ENCODE measurements at places on chromosomes 11 and 22. TPM values are rescaled to one million over a fixed set of nuclear protein-coding genes. Genes with fewer than 3 reads are reported as not detected.

GRCh38 chr22:38186429-38186828 lies 4.8 kb upstream of the PLA2G6 start:
- no peak for ATAC-seq

- ATAC-seq: peak; percentile 0
Measured at GRCh38 chr11:64299847-64300648, at the start of gene CATSPERZ. Gene CATSPERZ (plus strand): TSS chr11:64300358. CDS start chr11:64300411, 53 bp downstream.

GRCh38 chr11:26087120-26087935 lies 244.6 kb upstream of the ANO3 start:
- ATAC-seq: no peak

Gene IL18
- total RNA-seq: 1.7 TPM

- ATAC-seq: no peak
Measured at GRCh38 chr11:35414311-35414710, 5.0 kb downstream of the SLC1A2 start.

Gene OR52E6
- not detected for total RNA-seq

Gene HBG1
- total RNA-seq: not detected

Gene OR52H1
- total RNA-seq: not detected

GRCh38 chr11:116540645-116541304 lies 232.0 kb downstream of the BUD13 start:
- ATAC-seq: no peak

- no peak for ATAC-seq
Measured at GRCh38 chr22:27475548-27475897, 326.0 kb downstream of the MN1 start.

GRCh38 chr22:49667236-49667635 lies 160.4 kb downstream of the BRD1 start:
- no peak for ATAC-seq

DNA sequence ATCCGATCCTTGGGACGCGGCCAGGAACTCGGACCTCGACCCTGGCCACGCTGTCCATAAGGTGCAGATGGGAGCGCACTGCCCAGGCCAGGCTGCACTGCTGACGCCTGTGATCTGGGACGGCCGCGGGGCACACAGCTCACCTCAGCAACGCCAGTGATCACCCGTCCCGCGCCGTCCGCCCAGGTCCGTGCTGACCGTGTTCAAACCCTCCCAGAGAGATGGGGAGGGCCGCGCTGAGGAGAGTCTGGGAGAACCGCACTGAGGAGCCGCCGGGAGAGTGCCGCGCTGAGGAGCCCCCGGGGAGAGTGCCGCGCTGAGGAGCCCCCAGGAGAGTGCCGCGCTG lies 636 bp downstream of the KCNQ1OT1 start:
- peak; percentile 8 for ATAC-seq

GRCh38 chr11:22780952-22781593 lies 48.5 kb downstream of the SVIP start:
- peak; percentile 89 for ATAC-seq

DNA sequence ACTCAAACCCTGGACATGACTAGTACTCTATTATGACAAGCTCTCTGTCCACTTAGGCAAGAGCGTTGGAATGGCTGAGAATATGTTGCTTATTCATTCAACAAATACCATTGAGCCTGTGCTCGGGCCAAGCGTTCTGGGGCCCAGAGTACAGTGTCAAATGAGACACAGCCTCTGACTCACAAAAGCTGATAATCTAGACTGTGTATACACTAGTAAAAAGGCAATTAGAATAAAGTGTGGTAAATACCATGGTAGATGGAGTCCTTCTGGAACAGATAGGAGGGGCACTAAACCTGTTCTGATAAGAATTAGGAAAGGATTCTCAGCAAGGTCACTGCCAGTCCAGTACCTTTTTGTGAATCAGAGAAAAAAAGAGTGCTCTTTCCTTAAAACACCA lies 24.7 kb downstream of the KCNE3 start:
- no peak for ATAC-seq

Gene ZP1
- total RNA-seq: 1.3 TPM

DNA sequence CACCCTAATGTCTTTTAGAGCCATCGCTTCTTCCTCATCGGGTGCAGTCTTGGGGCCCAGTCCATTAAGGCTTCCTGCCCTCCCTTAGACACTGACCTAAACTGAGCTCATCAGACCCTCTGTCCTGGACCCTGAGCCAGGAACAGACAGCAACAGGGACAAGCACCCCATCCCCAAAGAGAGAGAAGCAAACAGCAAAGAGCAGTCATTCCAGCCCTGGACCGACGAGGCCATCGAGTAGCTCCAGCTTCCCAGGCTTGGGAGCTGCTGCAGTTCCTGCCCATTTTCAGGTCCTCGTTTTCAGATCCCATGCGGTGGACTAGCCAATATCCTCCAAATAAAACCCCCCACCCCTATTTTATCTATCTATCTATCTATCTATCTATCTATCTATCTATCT lies 25.8 kb upstream of the CACNG2 start:
- no peak for ATAC-seq

GRCh38 chr11:6746086-6746618 lies 25.6 kb downstream of the OR2AG2 start:
- ATAC-seq: no peak

DNA sequence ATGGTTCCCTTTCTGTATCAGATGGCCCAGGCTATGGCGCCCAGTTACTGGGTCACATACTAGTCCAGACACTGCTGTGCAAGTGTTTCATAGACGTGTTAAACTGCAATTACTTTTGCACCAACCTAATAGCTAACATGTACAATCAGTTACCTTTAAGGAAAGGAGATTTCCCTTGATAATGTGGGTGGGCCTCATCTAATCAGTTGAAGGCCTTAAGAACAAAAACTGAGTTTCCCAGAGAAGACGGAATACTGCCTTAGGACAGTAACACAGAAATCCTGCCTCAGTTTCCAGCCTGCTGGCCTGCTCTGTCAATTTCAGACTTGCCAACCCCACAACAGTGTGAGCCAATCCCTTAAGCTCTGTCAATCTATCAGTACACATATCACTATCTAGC lies 229.9 kb upstream of the SYN3 start:
- ATAC-seq: no peak

DNA sequence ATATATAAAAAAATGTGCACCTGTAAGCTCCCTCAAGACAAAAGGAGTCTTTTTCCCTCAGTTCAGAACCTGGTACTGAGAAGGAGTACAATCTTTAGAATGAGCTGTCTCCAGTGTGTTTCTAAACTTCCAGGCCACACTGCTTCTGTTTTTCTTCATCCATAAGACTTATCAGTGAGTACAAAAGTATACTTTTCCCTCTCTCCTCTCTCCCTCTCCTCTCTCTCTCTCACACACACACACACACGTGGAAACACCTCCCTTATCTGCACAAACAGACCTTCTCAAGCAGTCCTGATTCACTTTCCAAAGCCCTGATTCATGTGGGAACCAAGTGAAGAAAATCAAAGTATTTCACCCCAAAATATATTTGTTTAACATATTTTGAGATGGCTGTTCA lies 220.7 kb upstream of the UBASH3B start:
- ATAC-seq: no peak

Gene TRIM51
- not detected for total RNA-seq

- no peak for ATAC-seq
Measured at GRCh38 chr11:18137186-18137800, 4.9 kb downstream of the MRGPRX3 start.

Gene FGF19
- 0.50 TPM for total RNA-seq

DNA sequence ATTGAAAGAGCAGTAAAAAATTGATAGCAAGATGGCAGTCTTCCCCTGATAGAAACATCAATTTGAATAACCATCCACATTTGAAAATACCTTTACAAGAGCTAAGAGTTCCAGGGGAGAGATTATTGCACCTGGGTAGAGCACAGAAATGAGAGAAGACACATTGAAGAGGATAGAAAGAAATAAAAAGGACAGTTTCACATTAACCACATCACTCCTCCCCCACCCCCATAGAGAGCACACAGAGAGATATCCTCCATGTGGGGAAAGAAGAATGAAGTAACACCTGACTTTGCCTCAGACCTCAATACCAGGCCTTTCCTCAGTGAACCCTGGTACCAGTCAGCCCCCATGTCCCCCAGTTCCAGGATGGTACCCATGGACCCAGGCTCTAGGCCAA lies 486.7 kb downstream of the FAM181B start:
- no peak for ATAC-seq

DNA sequence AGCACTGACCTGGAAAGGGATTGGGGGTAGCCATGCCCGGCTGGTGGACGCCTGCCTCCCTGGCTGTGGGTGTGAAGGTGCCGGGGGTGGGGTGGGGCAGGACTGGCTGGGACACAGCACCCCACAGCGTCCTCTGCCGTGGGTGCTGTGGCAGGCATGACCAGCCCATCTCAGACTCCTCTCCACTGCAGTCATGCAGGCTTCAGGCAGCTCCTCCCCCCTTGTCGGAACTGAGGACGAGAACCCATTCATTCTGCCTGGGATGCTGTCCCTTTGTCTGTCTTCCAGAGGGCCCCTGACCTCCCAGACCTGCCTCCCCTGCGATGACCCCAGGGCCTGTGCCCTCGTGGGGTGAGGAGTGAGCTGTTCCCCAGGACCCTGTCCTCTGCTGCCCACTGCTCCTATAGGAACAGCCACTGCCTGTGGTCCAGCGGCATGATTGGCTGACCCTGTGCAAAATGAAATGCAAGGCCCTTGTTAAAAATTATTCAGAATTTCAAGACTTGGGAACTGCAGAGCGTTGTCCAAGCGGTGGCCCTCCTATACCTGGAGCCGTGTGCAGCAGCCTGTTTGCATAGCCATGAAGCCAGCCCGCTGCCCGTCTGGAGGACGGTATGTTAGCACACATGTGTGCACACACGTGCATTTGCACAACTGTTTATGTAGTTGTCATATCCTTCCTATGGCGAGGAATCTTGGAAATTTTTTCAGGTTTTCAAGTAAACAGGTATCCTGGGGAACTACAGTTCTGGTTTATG lies 1122.3 kb downstream of the BRD1 start:
- ATAC-seq: no peak

DNA sequence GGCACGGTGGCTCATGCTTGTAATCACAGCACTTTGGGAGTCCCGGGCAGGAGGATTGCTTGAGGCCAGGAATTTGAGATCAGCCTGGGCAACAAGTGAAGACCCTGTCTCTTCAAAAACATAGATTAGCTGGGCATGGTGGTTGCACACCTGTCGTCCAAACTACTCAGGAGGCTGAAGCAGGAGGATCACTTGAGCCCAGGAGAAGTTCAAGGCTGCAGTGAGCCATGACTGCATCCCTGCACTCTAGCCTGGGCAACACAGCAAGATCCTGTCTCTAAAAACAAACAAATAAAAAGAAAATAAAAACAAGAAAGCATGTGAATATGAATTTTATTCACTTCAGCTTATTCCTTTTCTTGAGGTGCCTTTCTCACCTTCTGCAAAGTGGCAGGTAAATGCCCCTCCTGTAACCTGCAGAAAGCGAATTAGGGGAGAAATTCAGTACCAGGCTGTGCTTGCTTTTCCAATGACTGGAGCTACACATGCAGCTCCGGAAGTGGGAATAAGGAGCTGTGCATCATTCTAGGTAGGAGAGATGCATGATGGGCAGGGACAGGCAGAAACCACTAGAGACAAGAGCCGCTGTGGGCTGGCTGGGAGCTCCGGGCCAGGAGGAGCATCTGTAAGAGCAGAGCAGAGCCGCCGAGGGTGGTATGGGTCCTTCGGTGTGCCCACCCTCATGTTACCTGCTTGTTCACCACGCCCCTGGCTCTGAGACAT lies 14.7 kb upstream of the KCTD17 start:
- no peak for ATAC-seq

Gene GAS2
- 4.5 TPM for total RNA-seq

Gene OOSP2
- total RNA-seq: not detected

DNA sequence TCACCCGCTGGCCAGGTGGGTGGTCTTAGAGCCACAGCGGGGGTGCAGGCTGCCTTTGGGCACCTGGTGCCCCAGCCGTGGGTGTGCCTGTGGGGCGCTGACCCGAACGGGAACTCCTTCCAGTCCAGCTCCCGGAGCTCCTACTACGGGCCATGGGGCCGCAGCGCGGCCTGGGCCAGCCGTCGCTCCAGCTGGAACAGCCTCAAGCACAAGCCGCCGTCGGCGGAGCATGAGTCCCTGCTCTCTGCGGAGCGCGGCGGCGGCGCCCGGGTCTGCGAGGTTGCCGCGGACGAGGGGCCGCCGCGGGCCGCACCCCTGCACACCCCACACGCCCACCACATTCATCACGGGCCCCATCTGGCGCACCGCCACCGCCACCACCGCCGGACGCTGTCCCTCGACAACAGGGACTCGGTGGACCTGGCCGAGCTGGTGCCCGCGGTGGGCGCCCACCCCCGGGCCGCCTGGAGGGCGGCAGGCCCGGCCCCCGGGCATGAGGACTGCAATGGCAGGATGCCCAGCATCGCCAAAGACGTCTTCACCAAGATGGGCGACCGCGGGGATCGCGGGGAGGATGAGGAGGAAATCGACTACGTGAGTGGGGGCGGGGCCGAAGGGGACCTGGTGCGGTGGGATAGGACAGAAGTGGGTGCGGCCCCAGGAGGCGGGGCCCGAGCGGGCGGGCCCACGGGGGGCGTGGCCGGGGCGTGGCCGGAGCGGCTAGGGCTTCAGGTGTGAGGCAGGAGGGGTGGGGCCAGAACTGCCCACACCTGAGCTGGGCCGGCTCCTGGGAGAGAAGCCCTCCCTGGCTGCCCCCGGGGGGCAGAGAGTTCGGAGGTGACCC lies 91.5 kb downstream of the CACNA1I start:
- ATAC-seq: peak; percentile 26

GRCh38 chr11:16309226-16309625 lies 47.1 kb downstream of the SOX6 start:
- ATAC-seq: no peak

DNA sequence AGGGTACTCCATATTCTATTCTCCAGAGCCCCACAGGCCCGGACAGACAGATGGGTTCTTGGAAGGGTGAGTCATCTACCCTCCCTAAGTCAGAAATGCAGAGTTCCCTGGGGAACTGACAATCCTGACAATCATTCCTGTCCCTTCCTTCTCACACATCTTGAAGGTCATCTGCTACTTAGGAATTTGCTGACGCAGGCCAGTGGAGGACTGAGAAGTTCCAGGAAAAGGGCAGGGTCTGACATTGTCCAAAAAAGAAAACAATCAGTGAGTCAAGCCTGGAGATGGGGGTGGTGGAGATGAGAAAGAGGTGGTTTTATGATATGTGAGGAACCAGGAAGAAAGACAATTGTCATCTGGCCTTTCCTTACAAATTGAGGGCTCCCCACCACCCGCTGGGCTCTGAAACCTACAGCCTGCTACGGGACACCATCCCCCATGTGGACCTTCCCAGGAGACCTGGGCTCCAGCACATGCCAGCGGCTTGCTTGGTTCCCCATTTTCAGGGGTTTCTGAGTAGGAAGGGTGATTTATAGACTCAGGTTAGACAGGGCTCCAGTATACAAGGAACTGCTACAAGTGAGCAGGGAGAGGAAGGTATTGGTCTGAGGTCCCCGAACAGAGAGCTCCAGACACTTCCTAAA lies 12.9 kb downstream of the CD59 start:
- no peak for ATAC-seq

DNA sequence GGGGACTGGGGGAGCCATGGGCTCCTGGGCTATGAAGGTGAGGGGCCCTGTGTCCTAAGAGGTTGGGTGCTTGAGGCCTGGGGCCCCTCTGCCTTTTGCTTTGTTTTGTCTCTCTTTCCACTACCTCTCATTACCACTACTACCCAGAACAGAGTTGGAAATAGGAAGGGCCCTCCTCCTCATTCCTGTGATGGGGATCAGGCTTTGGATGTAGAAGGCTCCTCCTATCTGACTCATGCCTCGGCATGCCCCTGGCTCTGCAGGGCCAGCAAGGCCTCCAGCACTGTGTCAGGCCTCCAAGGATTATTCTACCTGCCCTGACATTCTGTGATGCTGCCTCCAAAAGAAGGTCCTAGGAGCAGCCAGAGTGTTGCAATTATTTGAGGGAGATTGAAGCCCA lies 766 bp downstream of the IZUMO1R start:
- ATAC-seq: no peak

Measured in motor neuron (in vitro differentiated cells).